ENCODE measurements at places on chromosomes 2 and 18. TPM values are rescaled to one million over a fixed set of nuclear protein-coding genes. Genes with fewer than 3 reads are reported as not detected.

SERPINB13 gene
- not detected for total RNA-seq

EXOC6B gene
- total RNA-seq: 65.4 TPM

CNDP1 gene
- total RNA-seq: 0.19 TPM

ZSWIM2 gene
- not detected for total RNA-seq

EVX2 gene
- total RNA-seq: not detected

SLC9A4 gene
- not detected for total RNA-seq

All from posterior vena cava (tissue), 2 donors.